Activated CD4-positive, alpha-beta T cell treated with anti-CD3 and anti-CD28 coated beads, Interleukin-2, amount 10 ng/mL, durations not matched to agents 24 days and 14 days (primary cell): ENCODE measurements at places on chromosomes 16 and 17.

- no peak for DNase-seq
Observed at GRCh38 chr17:31869797-31870568, 10.9 kb upstream of the COPRS start.

DNA sequence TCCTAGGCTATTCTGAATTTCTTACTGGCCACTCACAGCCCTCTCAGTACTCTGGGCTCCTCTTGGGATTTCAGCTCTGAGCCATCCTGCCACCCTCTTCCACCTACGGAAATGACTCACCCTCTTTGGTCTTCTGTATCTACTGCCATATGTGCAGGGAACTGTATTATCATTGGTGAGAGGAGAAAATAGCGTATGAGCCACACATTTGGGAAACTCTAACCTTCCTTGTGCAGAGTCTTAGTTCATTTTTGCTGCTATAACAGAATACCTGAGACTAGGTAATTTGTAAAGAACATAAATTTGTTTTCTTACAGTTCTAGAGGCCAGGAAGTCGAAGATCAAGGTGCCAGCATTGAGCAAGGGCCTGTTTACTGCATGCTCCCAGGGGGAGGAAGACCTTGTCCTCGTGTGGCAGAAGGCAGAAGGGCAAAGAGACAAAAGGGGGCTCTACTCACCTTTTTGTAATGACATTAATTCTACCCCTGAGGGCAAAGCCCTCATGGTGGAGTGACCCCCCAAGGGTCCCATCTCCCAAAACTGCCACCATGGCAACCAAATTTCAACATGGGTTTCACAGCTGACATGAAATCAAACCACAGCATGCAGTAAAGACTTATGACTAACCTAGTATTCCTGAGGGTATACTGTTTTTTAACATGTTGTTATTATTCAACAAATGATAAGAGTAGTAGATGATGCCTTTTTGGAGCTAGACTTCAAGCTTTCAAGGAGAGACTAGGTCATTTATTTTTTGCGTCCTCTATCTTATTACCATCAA, 191.8 kb downstream of the PRKCA start:
- DNase-seq: peak; percentile 64

- no peak for DNase-seq
Observed at GRCh38 chr17:34653511-34653910, 74.1 kb downstream of the TMEM132E start.

DNA sequence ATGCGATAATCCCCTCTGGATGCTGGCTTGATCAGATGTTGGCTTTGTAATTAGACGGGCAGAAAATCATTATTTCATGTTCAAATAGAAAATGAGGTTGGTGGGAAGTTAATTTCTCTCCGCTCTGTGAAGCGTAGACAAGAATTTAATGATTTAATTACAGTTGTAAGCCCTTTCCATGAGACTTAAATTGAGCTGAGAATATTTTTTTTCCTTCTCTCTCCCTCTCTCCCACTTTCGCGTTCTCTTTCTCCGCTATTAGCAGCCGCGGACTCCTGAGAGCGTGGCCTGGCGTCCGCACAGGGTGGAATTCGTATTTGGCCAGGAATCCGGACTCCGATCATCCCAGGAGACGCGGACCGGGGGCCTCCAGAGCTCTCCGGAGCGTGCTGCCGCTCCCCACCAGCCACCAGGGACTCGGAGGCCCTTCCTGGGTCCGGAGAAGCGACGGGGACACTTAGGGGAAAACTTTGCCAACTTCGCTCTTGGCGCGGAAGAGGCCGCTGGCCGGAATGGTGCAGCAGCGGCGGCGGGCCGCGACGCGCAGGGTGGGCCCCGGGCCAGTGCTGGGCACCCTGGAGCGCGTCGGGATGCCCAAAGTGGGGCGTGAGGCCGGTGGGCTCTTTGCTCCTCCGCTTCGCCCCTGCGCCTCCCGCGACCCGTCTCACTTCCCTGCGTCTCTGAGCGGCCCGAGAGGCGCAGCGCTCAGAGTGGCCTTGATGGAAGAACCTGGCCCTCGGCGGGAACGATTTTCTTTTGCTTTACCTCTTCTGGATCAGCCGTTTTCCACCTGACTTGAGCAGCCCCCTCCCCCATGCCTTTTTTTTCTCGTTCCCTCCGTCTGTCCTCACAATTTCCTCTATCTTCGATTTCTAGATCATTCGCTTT, 3.6 kb upstream of the IRX3 start:
- DNase-seq: no peak

GRCh38 chr16:13997933-13998332, 73.2 kb upstream of the MRTFB start:
- peak; percentile 59 for DNase-seq

- no peak for DNase-seq
Observed at GRCh38 chr17:74452841-74453661, 13.4 kb upstream of the CD300A start.

- peak; percentile 65 for DNase-seq
Observed at GRCh38 chr17:30961209-30962188, 9.3 kb upstream of the RNF135 start.

DNA sequence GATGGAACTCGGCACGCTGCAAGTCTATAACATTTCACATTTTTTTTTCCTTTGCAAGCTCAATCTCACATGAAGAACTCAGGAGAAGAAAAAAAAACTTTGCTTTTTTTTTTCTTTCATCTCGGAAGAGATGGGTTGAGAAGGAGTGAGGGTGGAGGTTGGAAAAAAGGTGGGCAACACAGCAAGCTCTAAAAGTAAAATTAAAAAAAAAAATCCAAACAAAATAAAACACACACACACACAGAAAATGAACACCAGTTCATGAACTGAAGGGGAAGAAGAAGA, 2.5 kb downstream of the MAF start:
- DNase-seq: no peak

DNA sequence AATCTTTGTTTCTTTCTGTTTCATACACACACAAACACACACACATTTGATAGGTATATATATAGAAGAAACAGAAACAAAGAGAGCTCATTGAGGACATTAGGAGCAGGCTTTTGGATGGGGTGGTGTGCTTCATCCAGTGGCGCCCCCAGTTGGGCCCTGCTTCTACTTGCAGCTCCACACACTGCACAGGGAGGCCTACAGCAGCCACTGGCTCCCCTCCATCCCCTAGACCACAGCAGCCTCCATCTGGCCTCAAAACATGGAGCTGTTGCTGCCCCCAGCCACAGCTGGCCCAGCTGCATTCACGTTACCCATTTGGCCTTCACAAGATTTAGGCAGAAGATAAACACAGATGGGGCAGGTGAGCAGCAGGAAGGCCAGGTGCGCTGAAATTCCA, 33.1 kb upstream of the NF1 start:
- DNase-seq: no peak

- DNase-seq: no peak
Observed at GRCh38 chr16:85917959-85918358, 19.0 kb downstream of the IRF8 start.

GRCh38 chr16:5175266-5175665, 77.7 kb upstream of the EEF2KMT start:
- no peak for DNase-seq

- DNase-seq: peak; percentile 79
Observed at GRCh38 chr17:35895636-35896587, 15.8 kb upstream of the CCL5 start.

DNA sequence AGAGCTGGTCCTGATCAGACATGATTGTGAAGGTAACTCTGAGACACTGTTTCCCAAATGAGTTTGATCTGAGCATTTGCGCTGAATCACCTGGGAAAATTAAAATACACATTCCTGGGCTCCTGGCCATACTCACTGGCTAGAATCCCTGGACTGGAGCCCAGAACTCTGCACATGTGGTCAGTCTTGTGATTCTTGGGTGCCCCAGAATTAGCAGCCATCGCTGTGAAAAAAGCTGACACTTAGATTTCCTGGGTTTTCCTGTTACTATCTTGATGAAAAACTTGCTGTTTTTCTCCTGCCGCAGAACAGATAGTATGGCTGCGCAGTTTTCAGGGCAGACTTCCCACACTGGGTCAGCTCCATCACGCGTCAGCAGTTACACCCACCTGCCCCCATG, 24.6 kb downstream of the NECAB2 start:
- DNase-seq: no peak

GRCh38 chr16:12646490-12647274, 157.0 kb downstream of the CPPED1 start:
- DNase-seq: peak; percentile 82

DNA sequence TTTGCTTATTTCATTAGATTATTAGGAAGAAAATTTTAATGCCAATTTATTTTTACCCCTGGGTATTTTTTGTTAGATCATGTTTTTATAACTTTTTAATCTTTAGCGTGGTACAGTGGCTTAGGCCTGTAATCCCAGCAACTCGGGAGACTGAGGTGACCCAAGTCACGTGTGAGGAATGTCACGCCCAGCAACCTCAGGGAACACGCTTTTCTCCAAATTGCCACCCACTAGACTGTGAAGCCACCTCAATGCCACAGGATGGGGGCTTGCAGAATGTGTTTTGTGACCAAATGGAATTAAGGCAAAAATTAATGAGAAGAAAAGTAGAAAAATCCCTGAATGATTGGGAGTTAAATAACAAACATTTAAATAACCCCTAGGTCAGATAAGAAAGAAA, 141.8 kb downstream of the LAT start:
- DNase-seq: no peak

GRCh38 chr16:75288181-75288580, 36.8 kb upstream of the BCAR1 start:
- no peak for DNase-seq
